ENCODE measurements at places on chromosomes 6 and 20. TPM values are rescaled to one million over a fixed set of nuclear protein-coding genes. Genes with fewer than 3 reads are reported as not detected.

The BICRAL gene
- 7.8 TPM for total RNA-seq

The GGTLC1 gene
- not detected for total RNA-seq

The VSX1 gene
- total RNA-seq, result not detected

The NRSN1 gene
- total RNA-seq, result not detected

The FAM83B gene
- total RNA-seq, result 61.0 TPM

The BPIFA1 gene
- total RNA-seq, result not detected

The SLC35B3 gene
- 12.4 TPM for total RNA-seq

The DOK5 gene
- total RNA-seq, result 1.3 TPM

The OR2B6 gene
- not detected for total RNA-seq

The GRIK2 gene
- total RNA-seq, result 0.19 TPM

All from esophagus squamous epithelium (tissue), 5 donors.